ENCODE measurements at places on chromosomes 1 and 21. TPM values are rescaled to one million over a fixed set of nuclear protein-coding genes. Genes with fewer than 3 reads are reported as not detected.

SLC6A17 gene
- total RNA-seq, result 5.6 TPM

HCRTR1 gene
- total RNA-seq, result not detected

COL11A1 gene
- total RNA-seq, result 2.4 TPM

BSND gene
- total RNA-seq, result not detected

KRTAP12-2 gene
- not detected for total RNA-seq

AUNIP gene
- total RNA-seq, result 8.3 TPM

OR2W3 gene
- total RNA-seq, result not detected

CDC20 gene
- 179 TPM for total RNA-seq

IVL gene
- total RNA-seq, result not detected

CRP gene
- total RNA-seq, result not detected

DPT gene
- not detected for total RNA-seq

CAPN8 gene
- total RNA-seq, result 1.00 TPM

OR2L13 gene
- not detected for total RNA-seq

Data from A549 treated with AZD2906 at 1 μM for 4 hours (cell line).